Stimulated activated CD4-positive, alpha-beta T cell treated with anti-CD3 and anti-CD28 coated beads, Interleukin-12 subunit alpha, Interleukin-12 subunit beta, amount 100 ng/mL, for 4 hours (primary cell): ENCODE measurements at places on chromosomes 1 and 21.

- DNase-seq, result no peak
These were observed 123.1 kb upstream of the ZBTB40 start for GRCh38 chr1:22328331-22329147.

DNA sequence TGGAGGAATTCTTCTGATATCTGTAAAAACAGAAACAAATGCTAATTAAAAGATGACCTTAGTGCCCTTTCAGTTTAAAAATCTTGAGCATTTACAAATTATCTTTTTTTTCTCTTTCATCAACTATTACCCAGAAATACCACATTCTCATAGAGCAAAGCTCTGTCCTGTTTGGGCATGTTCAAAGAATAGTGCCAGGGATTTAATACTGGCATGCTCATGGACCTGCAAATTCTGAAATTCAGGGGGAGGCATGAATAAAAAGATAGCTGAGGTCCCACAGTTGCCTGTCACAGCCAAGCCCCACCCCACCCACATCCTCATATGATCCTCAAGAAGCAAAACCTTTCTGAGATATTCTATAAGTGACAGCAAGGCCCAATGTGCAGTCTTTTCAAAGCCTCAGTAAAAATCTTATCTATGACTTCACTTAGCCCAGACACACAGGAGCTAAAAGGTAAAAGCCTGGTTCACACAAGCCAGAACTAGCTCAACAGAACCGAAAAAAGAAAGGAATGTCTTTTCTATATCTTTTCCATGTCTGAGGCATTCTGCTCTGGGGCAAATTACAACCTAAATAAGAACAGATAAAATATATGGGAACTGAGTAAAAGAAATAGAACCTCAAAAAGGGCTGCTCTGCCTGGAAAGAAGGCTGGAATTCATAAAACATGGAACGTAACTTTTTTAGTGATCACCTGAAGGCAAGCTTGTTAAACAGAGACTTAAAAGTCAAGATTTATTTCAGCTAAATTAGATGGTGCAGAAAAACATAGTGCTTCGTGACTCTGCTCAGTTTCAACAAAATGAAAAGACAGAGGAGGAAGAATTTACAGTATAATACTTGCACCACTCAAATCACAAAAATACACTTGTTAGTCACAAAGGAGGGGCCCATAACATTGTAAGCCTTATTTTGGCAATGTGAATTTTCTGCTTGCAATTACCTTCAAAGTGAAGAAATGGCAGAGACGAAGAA, 11.0 kb downstream of the WLS start:
- no peak for DNase-seq

DNA sequence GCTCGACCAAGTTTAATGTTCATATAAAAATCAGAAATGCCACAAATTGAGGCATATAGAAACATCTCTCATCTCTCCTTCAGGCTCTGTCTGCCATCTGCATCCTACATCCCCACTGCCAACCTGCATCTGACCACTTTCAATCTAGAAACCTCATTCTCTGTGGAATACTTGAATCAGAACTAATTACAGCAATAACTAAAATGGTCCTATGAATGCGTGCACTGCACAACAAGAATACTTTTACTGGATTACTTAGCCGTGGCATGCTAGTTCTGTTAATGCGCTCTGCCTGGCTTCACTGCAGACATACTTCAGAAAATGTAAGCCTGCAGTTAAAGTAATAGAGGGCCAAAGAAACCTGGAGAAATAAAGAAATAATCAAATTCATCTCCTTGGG, 89.8 kb upstream of the NR5A2 start:
- DNase-seq, result no peak

- no peak for DNase-seq
These were observed 26.9 kb upstream of the TCEA3 start for GRCh38 chr1:23451441-23451840.

- no peak for DNase-seq
These were observed 119.2 kb downstream of the ZNF644 start for GRCh38 chr1:90902672-90903071.

- DNase-seq, result no peak
These were observed 85.2 kb downstream of the HHAT start for GRCh38 chr1:210413951-210414350.

DNA sequence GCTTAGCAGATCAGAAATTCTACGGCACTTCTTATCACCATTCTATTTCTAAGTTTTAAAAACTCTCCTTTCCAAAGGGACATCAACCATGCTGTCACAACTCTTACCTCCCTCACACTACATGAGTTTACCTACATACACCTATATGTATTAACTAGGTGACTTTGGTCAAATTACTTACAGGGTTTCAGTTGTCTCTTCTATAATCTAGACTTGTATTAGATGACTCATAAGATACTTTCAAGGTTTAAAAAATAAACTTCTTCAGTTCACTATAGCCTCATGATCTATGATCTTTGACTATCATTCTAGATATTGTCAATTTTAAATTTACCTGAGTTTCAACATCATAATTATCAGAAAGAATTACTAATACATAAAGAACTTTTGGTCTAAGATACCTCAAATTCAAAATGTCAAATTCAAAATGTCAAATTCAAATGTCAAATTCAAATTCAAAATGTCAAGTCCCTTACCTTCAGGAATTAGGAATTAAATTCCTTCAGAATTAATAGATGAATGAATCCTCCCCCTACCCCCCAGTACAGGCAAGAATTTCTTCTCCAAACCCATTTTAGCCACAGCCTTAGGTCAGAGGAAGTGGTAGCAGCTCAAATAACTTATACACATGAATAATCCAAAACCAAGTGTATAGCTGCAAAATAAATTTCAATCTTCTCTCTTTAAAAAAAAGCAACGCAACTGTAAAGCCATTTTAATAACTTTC, 31.1 kb downstream of the OTUD7B start:
- DNase-seq, result no peak

DNA sequence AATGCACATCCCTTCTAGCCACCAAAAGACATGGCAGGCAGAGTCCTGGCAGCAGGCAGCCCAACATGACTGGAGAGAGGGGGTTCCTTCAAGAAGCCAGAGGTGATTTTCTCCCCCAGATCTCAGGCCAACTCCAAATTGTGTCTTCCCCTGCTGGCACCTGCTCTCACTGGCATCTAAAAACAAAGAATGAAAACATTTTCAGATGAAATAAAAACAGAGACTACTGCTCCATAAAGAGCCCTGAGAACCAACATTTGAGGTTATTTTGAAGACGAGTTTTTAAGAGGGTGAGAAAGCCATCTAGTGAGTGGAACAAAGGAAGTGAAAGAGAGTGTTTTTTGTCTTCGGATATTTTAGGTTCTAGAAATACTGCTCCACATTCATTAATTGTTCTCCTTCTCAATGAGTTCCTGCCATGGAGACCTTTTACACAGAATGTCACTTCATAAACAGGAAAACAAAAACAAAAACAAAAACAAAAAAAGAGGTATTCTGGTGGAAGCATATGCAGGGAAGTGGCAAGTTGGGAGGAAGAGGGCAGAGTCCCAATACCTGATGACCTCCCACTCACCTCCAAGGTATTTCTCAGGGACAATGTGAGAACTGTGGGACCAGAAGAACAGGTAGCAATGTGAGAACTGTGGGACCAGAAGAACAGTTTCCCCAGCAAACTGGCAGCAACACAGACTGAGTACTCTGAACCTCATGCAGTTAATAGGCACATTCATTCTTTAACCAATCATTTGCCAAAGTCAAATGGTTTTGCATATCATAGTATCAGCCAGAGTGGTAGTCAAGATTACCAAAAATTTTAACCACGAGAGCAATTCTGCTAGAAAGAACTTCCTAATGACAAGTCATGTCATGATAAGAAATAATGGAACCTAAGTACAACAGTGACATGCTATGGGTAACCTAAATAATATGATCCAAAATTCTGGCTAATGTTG, 50.0 kb downstream of the KIAA0319L start:
- no peak for DNase-seq

GRCh38 chr1:8926707-8927694, 18.7 kb upstream of the CA6 start:
- no peak for DNase-seq

DNA sequence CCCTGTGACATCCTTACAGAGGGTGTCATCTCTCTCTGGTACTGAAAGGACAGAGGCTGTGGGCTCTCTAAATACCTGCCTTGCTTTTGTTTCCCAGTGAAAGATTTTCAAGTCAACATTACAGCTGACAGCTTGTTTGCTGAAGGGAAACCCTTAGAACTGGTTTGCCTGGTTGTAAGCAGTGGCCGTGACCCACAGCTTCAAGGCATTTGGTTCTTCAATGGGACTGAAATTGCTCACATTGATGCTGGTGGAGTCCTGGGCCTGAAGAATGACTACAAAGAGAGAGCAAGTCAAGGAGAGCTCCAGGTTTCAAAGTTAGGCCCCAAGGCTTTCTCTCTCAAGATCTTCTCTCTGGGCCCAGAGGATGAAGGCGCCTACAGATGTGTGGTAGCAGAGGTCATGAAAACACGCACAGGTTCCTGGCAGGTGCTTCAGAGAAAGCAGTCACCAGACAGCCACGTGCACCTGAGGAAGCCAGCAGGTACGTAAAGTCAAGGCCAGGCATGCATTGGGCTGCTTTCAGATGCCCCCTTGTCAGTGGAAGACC, 11.8 kb downstream of the CD101 start:
- DNase-seq, result no peak

DNA sequence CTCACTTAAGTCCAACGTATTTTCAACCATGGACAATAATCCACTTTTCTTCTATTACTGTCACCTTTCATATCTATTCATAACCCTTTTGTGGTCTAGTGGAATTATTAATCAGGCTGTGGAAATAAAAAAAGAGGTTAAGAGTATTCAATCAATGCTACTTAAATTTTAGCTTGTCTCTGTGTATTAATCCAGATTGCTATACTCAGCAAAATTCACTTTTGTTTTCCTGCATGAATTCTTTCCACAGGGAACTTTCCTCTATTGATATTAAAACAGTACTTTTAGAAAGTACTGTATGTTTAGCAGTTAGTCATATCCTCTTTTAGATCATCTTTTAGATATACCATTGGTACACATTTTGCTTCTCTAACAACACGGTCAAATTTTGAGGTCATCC, 1033.0 kb upstream of the ADGRL2 start:
- no peak for DNase-seq

DNA sequence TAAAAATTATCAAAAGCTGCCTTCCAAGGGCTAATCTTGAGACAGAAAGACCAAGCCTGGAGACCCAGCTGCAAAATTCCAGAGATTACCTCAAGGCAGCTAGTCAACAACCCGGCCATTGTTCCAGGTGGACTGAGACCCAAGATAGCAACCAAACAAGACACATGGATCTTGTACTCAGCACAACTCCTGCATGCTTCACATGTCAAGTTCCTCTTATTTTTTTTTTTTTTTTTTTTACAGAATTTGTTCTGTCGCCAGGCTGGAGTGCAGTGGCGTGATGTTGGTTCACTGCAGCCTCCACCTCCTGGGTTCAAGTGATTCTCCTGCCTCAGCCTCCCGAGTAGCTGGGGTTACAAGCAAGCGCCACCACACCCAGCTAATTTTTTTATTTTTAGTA, 40.1 kb downstream of the CD2 start:
- DNase-seq, result no peak

- DNase-seq, result no peak
These were observed 177.4 kb downstream of the LBR start for GRCh38 chr1:225250432-225250831.

DNA sequence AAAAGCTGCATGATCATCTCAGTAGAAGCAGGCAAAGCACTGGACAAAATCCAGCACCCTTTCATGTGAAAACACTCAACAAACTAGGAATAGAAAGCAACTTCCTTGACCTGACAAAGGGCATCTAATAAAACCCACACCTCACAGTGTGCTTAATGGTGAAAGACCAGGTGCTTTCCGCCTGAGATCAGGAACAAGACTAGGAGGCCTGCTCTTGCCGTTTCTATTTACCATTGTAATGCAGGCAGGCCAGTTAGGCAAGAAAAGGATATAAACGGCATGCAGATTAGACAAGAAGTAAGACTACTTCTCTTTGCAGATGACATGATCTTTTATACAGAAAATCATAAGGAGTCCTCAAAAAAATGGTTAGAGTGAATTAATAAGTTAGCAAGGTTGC, 37.2 kb downstream of the SLC37A1 start:
- DNase-seq, result no peak

GRCh38 chr1:93813076-93813475, 65.9 kb downstream of the DNTTIP2 start:
- DNase-seq, result no peak

GRCh38 chr1:28428012-28428411, 58.5 kb downstream of the PHACTR4 start:
- DNase-seq, result no peak

DNA sequence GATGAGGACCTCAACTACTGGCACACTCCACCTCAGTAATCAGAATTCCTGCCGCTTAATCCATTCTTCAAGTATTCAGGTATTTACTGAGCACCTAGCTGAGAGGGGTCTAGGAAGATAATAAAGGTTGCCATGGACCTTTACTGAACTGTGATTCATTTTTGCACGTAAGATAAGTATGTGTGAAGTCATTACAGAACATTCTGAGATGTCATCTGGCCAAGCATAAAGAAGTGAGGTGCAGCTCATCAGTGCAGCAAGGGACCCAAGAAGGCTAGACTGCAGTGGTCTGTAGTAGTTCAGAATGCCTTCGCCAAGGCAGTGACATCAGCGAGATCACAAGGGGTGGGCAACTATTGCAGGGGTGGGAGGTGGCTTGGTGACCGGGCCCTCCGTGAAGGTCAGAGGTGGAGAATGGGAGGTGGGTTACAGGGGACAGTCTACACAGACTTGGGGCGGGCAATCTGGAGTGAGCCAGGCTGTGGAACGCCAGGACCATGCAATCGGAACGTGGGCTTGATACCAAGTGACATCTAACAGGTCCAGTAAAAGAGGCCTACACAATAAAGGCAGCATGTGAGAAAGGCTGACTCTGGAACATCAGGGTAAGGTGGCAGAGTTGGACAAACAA, 107.4 kb downstream of the SLC45A1 start:
- DNase-seq, result no peak

DNA sequence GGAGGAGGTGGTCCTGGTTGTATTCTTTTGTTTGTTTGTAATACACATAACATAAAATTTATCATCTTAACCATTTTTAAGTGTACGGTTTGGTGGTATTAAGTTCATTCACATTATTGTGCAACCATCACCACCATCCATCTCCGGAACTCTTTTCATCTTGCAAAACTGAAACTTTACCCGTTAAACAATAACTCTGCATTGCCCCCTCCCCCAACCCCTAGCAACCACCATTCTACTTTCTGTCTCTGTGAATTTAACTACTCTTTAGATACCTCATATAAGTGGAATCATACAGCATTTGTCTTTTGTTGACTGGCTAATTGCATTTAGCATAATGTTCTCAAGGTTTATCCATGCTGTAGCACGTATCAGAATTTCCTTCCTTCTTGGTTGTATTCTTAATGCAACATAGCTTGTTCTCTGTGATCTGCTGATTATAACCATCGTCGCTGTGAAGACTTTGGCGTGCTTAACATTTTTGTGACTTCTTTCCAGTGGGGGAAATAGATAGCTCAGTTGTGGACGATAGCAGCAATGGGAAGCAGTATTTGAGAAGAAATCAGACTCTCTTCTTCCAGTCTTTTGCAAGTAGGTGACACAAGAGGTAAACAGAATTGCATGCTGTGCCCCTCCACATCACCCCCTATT, 117.5 kb upstream of the HOOK1 start:
- no peak for DNase-seq
